ENCODE measurements at places on chromosomes 1 and 21.

GRCh38 chr1:248862695-248862997, 3.8 kb upstream of the ZNF692 start:
- DNase-seq: peak; percentile 33

DNA sequence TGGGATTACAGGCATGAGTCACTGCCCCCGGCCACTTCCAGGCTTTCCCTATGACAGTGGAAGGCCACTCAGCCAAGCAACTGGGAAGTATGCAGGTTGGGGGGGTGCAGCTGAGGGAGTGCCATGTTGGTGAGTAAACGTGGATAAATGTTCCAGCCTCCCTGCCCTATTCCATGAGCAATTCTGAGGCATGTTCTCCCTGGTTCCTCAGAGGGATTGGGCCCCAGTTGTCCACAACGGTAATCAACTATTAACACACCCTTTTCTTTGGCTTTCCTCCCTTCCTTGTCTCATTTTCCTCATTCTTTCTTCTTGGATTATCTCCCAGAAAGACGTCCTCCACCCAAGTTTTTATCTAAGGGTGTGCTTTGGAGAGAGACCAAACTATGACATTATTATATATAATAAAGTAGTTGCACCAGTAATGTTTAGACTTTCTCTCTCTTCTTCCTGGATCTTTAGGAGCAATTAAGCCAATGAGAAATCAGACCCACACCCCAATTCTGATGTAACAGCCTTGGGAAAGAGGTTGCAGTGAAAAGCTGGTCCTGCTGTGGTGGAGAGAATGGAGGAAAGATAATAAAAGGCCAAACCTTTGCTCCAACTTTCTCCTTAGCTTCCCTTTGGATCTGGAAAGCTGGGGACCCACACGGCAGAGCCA, 6.8 kb upstream of the SLAMF9 start:
- DNase-seq: no peak

DNA sequence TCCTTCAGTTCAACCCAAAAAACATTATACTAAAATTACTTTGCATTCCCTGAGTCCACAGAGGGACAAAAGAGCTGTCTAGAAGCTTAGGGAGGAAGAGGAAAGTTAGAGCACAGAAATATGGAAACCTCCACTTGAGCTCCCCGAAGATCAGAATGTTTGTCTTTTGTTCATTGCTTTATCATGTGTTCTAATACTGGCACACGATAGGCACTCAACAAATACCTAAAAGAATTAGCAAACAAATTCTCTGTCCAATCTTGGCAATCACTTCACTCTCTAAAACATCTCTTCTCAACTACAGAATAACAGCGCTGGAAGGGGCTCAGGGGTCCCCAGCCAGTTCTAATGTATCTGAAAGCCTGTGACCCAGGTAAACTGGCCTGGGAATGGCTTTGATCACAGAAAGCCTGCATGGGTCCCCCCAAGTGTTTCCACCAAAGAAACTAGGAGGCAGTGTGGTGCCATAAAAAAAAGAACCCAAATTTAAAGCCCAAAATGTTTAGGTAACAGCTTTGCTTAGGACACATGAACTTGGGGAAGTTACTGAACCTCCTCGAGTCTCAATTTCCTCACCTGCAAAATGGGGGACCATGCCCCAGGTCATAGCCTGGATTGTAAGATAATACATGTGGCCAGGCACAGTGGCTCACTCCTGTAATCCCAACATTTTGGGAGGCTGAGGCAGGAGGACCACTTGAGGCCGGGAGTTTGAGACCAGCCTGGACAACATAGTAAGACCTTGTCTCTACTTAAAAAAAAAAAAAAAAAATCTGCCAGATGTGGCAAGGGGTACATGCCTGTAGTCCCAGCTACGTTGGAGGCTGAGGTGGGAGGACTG, 45.8 kb downstream of the SSBP3 start:
- DNase-seq: no peak

GRCh38 chr1:40382601-40383000, 9.1 kb downstream of the SMAP2 start:
- DNase-seq: no peak

DNA sequence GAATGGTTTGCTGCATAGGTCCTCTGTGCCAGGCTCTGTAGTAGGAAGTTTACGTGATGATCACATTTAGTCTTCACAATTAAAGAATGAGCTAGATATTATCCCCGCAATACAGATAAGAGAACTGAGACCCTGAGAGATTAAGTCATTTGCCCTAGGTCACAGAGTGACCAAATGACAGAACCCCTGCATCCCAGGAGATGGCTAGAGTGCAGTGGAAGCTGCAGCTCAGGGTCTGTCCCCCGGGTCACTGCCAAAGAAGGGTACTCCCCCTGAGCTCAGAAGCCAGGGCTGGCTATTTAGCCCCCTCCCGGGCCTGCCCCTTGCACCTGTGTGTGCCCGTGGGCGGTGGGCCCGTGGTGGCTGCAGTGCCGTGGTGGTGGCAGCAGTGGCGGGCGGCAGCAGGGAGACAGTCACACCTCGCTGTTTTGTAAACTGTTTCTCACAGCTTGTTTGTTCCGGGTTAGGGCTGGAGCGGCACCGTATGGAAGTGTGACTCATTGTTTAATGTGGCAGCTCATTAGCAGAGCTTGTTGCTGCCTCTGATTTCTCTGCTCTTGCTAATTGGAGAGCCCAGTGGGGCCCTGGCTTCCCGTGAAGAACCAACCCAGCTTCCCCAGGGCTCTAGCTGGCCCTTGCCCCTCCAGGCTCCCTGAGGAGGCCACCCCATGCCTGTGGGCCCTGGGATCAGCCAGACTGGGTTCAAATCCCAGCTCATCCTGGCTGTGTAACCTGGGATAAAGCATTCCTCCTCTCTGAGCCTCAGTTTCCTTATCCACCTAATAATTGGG, 19.3 kb upstream of the FOXO6 start:
- DNase-seq: no peak

DNA sequence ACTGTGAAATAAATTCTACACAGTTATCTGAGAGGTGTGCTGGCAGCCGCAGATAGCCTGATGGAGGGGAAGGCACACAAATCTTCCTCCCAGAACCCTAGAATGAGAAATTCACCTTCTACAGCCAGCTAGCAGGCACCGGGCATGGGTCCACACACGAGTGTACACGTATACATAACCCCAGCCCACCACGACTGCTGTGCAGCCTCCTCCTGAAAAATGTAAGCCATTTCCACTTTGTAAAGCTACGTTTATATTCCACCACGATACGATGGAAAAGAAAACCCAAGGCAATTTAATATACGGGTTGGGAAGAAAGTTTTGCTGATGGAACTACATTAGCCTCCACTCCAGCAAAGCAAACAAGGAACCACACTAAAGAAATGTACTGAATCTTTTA, 1.8 kb downstream of the BTG3 start:
- no peak for DNase-seq

DNA sequence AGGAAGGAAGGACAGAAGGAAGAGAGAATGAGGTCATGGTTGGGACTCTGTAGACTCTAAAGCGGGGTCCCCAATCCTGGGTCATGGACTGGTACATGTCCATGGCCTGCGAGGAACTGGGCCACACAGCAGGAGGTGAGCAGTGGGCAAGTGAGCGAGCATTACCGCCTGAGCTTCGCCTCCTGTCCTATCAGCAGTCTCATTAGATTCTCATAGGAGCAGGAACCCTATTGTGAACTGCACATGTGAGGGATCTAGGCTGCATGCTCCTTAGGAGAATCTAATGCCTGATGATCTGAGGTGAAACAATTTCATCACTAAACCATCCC, 128.9 kb downstream of the TRABD2B start:
- DNase-seq: no peak

DNA sequence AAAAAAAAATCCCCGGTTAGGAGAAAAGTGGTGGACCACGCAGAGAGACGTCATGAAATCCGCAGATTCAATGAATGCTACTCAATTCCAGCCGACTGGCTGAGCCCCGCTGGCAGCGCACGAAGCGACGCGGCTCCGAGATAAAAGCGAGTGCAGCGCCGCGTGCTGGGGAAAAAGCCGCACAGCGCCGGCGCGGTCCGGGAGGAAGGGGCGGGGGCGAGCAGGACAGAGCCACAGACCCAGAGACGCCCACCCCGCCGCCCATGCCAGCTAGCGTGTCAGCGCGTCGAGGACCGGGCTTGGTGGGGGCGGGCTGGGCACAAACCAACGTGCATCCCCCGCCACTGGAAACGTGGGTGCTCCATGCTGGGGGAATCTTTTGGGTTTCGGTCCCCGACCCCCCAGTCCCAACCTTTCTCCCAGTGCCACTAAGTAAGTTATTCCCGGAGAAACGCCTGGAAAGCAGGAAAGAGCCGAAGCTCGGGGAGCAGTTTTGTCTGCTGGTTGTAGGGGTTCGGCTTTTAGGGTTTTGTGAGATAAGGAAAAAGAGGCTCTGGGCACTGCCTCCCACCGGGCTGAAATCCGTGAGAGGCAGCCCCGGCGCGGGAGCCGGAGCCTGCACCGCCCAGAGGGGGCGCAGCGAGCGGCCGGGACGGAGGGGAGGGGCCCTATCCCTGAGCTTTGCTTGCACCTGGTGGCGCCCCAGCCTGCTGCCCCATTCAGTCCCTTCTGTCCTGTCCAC, at the start of gene KCNJ6:
Gene KCNJ6 (minus strand): TSS at position 148 of the 742 bp plus-strand sequence. CDS start 75,775 bp downstream, outside the sequence.
- no peak for DNase-seq

DNA sequence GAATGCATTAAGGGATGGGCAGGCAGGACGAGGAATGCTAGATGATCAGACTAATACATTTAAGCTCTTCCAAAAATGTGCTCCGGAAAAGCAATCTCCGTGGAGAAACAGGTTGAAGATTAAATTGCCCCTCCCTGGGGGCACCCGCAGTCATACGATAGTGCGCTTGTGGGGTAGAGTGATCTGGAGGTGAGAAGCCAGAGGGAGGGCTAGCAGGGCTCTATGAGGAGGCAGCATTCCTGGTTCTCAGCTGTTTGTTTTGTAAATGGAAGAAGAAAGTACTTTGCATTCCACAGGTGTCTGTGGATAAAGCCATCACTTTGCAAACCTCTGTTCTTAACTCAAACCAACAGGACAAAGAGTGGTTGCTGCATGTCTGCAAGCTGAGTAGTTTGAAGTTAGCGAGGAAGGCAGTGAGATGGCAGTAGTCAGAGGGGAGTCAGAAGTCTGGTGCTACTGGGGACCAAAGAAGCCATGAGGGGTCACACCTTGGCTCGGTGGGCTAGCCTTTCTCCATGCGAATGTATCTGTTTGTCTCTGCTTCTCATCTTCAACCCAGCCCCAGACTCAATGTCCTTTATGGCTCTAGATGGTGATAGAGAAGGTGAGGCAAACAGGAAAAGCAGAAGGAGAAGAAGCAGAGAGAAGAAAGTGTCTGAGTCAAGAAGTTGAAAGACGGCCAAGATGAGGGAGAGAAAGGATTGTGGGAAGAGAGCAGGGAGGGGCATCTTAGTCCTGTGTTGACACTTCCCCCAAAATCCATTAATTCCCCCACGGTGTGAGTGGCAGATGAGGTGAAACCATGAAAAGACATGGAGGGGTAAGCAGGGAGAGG, 65.2 kb upstream of the GJA8 start:
- DNase-seq: no peak

GRCh38 chr1:47569681-47570470, 132.0 kb downstream of the FOXD2 start:
- no peak for DNase-seq

DNA sequence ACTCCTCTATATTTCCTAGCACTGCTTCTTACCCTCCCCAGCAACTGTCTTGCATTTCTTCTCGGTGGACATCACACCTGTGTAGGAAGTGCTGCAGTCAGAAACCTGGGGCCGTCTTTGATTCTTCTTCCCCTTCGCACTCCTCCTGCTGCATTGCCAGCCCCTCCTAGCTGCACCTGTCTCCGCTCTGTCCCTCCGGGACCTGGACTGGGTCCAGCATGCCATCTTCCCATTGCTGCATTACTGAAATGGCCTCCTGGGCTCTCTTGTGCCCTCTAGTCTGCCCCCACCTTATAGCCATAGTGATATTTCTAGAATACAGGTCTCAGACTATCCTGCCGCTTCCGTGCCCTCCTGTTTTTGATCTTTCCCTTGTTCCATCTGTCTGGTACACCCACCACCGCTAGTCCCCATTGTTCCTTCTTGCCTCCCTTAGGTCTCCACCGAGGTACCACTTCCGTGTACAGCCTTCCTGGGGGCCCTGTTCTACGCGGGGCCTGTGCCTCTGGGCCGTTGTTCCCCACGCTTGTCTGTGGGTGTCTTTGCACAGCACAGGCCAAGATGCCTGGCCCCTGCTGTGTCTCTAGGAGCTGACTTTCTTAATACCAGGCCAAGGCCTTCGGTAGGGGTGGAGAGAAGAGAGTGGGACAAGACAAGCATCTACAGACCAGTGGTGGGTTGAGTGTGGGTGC, 107.6 kb downstream of the GALNT2 start:
- no peak for DNase-seq

DNA sequence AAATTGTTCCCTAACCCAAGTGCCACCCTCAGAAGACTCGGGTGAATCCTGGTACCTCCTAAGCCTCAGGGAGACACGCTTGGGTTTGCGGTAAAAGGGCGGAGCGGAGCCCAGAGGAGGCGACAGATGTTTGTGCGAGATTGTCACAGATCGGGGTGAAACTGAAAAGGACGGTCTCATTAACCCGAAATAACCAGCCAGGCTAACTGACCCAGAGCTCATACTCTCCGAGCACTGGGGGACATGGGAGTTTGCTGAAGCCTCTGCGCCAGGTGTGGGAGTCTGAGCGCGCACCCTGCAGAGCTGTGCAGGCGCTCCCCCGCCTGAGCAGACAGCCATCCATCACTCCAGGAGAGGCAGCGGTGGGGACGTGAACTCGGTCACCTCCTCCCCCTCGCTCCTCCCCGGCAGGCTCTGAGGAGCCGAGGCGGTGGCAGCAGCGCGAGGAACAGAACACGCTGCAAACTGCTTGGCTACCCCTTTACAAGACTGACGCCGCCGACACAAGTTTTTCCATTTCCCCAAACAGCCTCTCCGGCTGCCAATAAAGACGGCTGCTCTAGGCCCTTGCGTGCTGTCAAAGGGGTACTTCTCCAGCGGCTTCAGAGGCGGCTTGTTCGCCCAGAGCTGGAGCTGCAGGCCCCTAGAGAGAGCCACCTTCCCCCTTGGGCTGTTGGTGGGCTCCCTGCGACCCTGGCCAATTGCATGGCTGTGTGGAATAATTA, 43.5 kb downstream of the RRAGC start:
- no peak for DNase-seq

GRCh38 chr1:31273619-31274018, 23.0 kb downstream of the SNRNP40 start:
- no peak for DNase-seq

DNA sequence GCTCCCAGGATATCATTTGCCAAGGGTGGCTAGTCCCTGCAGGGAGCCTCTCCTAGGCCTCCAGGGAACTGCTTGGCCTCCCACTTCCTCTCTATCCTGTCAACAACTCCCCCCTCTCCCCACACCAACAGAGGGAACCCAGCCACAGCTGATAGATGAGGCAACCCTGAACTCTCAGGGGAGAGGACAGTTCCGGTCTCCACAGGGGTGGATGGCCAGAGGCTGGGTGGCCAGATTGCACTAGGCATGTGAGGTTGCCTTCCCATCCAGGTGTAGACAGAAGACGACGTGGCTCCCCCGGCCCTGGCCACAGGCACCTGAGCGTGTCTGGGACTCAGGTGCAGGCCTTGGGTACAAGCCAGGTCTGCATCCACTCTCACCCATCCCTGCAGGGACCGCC, 53.3 kb downstream of the TOR1AIP2 start:
- no peak for DNase-seq

DNA sequence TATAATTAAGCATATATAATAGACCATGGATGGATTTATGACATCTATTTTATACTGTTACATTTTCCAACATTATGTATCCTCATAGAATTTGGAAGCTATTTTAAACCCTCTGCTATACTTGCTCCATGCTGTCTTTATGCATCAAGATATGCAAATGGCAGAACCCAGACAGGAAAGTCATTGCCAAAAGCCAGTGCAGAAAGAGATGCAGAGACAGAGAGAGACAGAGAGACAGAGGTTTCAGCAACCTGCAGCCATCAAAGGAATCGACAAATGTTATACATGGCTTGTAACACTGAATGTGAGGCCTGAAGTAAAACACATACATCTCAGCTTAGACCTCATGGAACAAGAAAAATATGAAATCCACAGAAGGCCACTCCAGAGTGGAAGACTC, 7.5 kb upstream of the PTPRC start:
- no peak for DNase-seq

All from CD4-positive, alpha-beta T cell treated with Interleukin-15 for 4 hours (primary cell).